ENCODE measurements at places on chromosomes 4 and X.
A peak's percentile ranks its signal among the peaks of the same experiment; 100 is the strongest.

- DNase-seq, result peak; percentile 60
These were observed 395 bp downstream of the RAB28 start for GRCh38 chr4:13483768-13484121.

DNA sequence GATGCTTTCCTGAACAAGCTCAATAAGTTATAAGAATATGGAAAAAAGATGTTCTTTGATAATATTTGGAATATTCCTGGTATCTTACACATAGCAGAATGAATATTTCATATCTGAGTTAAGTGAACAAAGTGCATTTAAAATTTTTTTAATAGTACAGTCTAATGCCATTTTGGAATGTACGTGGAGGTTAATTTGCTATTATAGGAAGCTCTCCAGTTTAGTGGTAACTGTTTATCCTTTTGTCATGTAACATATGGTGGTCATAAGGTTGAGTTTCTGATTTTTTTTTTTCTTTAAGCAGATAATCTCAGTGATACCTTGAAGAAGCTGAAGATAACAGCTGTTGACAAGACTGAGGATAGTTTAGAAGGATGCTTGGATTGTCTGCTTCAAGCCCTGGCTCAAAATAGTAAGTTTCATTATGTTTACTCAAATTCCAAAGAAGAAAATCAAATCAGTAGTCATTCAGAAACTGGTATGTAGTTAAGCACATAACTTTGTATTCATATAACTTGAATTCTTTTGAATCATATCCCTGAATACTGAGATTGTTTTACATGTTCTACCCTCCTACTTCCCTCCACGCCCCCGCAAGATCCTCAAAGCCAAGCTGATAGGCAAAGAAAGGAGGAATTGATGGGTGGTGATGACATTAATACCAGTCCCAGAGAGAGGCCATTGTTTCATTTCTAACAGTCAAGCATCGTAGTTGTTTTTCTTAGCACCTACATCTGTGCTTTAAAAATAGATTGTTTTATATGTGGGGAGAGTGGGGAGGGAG, 32.1 kb downstream of the RAP1GDS1 start:
- DNase-seq, result peak; percentile 45

DNA sequence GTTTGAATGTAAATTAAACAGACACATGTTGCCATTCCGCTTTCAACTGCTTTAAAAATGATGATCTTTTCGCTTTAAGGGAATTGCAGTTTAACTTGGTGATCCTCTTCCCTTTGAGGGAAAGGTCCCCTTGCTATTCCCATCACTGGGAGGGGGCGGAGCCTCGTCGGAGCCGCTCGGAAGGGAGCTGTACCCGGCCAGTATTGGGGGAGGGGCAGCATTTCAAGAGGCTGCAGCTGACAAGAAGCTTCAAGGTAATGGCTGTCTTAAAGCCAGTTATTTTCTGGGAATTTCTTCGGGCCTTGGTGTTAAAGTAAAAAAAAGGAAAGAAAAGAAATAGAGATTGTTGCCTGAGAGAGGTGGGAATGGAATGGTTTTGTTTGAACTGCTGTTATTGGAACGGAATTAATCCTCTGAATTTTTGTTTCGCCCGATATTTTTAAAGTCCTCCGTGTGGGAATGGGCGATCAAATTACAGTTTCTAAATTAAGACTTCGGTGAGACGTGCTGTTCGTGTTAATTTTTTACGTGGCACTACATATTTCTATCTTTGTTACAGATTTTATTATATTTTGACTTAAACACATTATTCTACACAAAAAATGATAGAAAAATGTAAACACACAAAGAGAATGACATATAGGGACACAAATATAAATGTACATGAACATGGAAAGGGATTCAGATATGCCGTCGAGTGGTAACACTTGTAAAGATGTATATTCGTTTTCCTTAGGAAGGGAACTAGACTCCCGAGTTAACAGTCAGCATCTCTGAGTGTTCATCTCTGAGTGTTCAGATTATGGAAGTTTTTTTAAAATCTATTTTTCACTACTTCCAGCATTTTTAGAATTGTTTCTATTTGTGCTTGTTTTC, 9.2 kb downstream of the PWWP3B start:
- peak; percentile 38 for DNase-seq

GRCh38 chr4:3440979-3441500, 728 bp upstream of the HGFAC start:
- peak; percentile 25 for DNase-seq

DNA sequence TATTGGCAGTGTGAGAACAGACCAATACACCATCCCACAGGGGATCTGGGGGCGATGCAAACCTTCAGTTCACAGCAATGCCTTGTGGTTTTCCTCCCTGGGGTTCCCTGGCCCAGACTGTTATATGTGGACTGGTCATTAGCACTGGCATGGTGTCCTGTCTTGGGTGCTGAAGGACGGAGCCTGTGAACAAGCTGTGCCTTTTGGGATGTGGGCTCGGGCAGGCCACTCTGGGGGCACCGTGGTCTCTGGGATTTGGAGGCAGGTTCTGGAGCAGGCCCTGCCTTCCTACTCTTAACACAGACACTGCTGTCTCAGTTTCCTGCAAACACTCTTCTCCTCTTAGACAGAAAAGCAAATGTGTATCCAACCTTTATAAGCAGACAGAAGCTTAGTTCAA, 93.0 kb upstream of the ADRA2C start:
- DNase-seq, result no peak

- DNase-seq, result peak; percentile 85
These were observed 332.5 kb downstream of the PDGFC start for GRCh38 chr4:156638925-156639605.

GRCh38 chr4:120691536-120691935, 231.0 kb downstream of the PRDM5 start:
- DNase-seq, result peak; percentile 16

DNA sequence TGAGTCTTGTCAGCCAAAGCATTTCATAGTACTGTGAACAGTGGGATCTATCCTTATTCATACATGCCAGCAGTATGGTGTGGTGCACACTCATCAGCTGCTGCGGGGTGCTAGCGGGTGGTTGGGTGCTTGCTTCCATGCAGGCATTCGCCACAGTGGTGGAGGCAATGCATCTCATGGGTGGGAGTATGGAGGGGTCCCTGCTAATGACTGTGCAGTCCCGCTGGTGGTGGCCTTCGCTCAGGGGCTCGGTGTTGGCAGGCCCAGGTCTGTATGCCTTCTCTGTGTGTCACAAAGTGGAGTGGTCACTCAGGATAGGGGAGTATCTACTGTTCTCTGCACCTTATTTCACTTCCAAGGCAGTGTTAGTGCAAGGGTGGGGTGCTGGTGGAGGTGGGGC, 122.6 kb downstream of the POU3F4 start:
- no peak for DNase-seq

GRCh38 chr4:18684932-18685331, 663.4 kb upstream of the LCORL start:
- no peak for DNase-seq

GRCh38 chrX:153387987-153388721, 13.0 kb downstream of the PNMA6E start:
- no peak for DNase-seq

Data from fibroblast of skin of abdomen (primary cell).